NCI-H345 (cell line): ENCODE measurements at places on chromosomes 2 and 18.

- DNase-seq, result no peak
Measured at GRCh38 chr18:46046688-46047087, 25.4 kb downstream of the PSTPIP2 start.

- DNase-seq, result no peak
Measured at GRCh38 chr18:74233933-74234325, 57.8 kb downstream of the CYB5A start.

DNA sequence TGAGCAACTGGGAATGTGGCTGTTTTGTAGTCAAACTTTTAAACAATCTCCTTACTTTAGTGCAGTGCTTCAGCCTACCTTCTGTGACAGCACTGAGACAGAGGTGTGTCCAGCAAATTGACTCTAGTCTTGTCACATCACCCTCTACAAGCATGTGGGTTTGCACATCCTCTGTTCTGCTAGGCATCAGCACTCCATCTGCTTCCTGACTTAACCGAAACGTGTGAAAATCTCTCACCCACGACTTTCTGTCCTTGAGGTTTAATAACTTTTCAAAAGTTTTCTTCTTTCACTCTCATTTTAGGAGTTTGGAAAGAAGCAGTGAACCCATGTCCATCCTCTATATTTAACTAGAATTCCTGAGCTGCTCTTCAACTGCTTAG is 42.6 kb downstream of the TTR start:
- DNase-seq, result no peak

- no peak for DNase-seq
Measured at GRCh38 chr2:49004036-49004626, 150.2 kb downstream of the FSHR start.

- DNase-seq, result no peak
Measured at GRCh38 chr2:8709611-8710010, 27.8 kb downstream of the ID2 start.

DNA sequence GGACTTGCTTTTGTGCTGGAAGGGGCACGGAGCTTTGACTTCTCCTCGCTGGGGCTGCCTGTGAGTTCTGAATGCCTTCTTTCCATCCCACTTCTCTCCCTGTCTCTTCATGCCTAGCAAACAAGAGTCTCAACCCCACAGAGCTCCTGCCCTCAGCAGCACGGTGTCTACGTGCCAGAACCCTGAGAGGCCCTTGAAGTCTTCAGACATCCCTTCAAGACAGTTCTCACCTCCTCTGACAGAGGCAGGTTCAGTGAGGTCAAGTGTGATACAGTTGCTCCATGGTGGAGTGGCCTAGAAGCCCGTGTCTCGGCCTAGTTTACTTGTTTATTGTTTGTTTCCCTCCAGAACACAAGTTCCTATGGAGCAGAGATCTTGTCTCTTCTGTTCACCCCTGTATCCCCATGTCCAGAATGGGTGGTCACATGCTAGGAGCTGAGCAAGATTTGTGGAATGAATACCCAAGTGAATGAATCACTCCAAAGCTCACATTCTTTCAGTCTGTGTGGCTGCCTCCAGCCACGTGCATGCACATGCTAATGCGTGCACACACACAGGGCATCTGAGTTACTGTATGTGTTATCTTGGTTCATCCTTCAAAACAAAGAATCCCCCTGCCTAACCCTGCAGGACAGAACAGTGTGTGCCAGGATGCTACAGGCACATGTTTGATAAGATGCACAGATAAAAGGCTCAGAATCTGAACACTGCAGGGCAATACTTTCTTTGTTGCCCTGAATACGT is 391.6 kb downstream of the NBAS start:
- DNase-seq, result no peak

DNA sequence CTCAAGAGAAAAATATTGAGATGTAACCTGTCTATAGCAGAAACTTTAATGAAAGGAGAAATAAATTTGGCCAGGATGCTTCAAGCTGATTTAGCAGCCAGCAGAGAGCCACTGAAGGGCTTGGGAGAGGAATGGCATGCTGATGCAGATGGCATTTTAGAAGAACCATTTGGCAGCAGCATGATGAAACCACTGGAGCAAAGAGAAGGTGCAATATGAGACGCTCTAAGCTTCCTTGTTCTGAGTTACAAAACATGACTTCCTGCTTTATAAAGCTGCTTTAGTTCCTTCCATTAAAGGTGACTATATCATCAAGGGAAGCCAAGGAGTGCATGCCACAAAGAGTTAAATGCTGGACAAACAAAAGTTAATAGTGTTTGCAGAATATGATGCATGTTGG is 189.7 kb downstream of the PID1 start:
- DNase-seq, result no peak

- no peak for DNase-seq
Measured at GRCh38 chr18:78273876-78274275, 705.7 kb upstream of the SALL3 start.

DNA sequence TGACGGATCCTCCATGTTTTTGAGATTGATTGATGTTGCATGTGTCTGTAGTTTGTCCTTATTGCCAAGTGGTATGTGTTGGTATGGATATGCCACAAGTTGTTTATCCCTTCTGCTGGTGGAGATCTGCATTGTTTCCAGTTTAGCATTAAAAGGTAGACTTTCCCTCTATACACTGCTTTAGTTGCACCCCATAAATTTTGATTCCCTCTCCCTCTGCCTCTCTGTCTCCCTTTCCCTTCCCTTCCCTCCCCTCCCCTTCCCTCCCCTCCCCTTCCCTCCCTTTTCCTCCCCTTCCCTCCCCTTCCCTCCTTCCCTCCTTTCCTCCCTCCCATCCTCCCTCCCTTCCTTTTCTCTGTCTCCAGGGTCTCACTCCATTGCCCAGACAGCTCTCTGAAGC is 18.6 kb upstream of the TOGARAM2 start:
- DNase-seq, result no peak

GRCh38 chr2:42196403-42197267 is 27.5 kb downstream of the EML4 start:
- no peak for DNase-seq

DNA sequence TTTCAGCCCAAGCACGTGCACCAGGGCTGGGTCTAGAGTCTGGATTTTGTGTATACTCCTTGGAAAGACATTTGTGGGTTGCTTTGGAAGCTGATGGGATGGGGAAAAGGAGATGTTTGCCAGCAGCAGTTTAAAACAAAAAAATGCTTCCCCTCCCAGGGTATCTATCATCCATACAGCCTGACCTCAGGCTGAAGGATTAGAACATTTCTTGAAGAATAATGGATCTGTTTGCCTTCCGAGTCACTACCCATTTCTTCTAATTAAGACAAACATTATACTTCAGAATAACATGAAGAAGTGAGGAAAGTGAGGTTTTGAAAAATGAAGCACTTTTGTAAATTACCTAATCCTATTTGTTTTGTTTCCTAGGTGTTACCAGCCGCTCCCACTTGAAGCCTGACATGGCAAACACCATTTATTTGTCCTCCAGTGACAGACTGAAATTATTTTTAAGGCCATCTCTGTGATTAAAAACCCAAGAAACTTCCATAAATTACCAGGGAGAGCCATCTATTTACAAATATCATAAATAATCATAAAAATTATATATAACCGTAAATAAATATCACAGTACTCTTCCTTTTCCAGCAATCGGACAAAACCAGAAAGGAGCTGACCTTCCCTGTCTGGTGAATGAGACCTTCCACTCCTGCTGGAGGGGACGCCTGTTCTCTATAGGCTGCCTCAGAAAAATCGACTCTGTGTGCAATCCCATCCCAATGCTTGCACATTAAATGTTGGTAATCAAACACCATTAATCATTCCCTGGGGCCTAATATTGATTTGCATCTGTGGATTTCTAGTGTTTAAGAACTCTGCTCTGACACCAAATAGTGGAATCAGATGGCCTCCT is 106.8 kb downstream of the C1D start:
- no peak for DNase-seq

DNA sequence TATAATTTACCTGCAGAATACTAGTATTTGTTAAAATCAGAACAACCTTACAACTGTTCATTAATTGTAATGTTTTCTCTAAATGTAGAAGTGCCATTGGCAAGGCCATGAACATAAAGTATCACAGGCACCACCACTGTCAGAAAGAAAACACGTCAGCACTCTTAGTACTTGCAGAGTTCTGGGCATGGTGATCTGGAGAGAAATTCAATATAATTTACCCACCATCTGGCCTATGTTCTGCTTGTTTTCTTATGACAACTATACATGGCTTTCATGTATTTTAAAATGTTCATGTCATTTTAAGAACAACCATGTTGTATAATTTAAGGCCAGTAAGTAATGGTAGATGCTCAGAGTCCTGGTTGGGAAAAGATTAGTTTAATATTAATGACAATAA is 114.2 kb upstream of the SULT1C3 start:
- DNase-seq, result no peak

DNA sequence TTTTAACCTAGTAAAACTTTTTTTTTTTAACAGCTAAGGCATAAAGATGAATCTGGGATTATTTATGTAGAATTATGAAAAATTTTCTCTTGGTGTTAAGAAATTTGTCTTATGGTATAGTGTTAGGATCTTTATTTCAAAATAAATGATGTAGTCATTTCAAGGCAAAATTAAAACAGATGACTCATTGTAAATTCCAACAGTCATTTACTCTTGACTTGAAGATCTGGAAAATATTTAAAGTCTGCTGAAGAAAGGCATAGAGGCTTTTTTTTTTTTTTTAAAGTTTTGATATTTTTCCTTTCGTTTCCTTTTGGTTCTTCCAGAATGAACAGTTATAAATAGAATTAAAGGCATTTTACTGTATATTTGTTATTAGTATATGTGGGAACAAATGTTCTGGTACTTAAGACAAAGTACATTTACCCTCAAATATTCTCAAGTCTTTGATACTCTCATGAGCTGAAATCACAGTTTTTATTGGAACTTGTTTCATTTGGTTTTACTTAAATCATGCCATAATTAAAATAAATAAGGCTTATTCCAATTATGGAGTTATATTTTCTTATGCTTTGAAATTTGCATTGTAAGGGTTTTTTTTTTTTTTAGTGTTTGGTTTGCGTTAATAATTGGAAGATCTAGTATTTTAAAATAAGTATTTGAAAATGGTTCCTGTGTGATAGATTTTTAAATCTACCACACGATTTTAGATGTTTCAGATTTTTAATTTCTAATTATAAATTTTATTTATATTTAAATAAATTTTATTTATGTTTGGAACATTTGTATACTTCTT is 29.9 kb downstream of the GLS start:
- no peak for DNase-seq

DNA sequence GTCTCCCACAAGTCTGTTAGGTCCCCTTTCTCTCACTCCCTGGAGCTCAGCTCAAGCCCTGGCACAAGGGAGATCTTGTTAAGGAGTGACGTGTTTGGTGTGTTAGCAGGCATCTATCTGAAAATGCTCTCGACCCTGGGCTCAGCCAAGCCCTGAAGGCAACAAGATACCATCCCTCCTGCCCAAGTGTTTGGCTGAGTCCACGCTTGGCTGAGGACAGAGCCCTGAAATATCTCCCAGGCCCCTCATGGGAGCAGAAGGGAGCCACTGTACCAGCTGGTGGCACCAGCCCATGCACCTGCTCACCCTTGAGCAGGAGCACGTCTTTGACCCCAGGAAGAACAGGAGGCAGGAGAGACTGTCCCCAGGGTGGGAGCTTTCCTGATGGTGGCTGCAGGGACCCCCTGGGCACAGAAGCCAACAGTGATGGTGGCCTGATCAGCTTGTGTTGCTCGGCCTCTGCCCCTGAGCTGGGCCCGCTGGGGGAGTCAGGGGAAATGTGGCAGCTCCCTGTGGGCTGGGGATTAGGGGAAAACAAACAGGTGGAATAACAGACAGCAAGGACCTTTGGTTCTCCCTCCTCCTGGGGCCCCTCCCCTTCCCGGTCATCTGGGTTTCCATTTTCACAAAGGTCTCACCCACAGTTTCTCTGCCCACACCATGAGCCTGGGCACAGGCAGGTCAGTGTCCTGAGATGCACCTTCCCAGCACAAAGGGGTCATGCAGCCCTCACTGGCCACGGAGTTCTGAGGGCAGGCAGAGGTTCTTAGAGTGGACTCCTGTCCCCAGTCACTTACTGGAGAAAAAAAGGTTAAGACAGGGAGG is 91.6 kb downstream of the RHOB start:
- DNase-seq, result peak; percentile 28

DNA sequence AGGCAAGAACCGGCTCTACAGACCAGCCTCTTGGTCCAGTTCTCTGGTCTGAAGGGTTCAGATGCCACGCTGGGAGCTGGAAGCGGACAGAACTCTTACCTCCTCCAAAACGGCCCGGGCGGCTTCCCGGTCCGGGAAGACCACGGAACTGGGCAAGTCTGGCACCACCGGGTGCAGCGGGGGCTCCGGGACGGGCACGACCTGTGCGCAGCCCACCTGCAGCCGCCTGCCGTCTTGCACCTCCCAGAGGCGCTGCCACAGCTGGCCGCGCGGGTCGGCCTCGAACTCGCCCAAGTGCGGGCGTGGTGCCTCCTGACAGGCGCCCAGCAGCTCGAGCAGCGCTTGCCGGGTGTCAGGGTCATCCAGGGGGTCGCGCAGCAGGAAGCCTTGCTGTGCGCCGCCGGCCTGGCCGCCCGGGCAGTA is 773 bp downstream of the CMPK2 start:
- peak; percentile 63 for DNase-seq

GRCh38 chr18:71242981-71243380 is 954.1 kb downstream of the SOCS6 start:
- DNase-seq, result no peak

- no peak for DNase-seq
Measured at GRCh38 chr18:68498185-68498584, 216.7 kb downstream of the TMX3 start.

DNA sequence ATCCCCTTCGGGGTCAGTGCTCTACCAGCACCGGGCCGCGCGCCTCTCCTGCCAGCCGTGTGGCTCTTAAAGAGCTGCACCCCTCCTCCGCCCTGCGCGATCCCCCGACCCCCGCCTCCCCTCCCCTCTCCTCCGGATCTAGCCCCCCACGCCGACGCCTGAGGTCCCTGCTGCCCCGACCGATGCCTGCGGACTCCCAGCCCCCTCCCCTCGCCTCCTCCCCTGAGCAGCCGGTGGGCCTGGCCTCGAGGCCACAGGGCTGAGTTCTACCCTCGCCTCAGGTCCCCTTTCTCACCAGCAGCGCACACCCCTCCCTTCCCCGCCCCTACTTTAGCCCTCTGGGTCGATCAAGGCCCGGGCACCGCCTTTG is 5.8 kb upstream of the SIX3 start:
- DNase-seq, result no peak

- DNase-seq, result no peak
Measured at GRCh38 chr18:80189531-80189865, 57.8 kb downstream of the PARD6G start.

DNA sequence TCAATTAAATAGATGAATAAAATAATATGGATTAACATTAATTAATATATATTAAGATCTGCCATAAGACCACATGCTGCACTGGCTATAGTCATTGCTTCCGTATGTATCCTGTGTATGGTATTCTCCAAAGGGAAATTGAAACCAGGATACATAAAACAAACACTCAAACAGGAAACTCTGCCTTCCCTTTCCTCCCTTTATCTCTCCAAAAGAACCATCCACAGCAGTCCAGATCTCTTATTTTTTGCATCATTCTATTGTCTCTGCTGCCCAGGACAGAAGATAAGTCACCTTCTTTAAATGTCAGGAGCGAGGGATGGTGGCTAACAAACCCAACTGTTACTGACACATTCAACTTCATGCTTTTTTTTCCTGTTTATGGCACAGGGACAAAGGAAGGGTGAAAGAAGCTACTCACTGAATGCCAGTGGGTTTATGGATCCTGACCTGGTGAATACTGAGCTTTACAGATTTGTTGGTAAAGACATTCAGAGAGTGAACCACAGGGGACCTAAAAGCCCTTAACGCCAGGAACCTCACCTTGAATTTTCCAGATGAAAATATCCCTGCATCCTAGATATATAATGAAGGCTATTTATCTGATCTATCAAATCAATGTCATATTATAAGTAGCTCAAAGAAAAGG is 67.5 kb downstream of the CSRNP3 start:
- no peak for DNase-seq

- peak; percentile 66 for DNase-seq
Measured at GRCh38 chr2:174486563-174487107, at the start of gene GPR155. TSS of gene GPR155 (minus strand) at chr2:174487029. CDS start at chr2:174481956, 5,073 bp downstream.
